ENCODE measurements at places on chromosomes 3 and 15.

GRCh38 chr3:13552857-13553652 is 4.1 kb downstream of the FBLN2 start:
- no peak for DNase-seq

DNA sequence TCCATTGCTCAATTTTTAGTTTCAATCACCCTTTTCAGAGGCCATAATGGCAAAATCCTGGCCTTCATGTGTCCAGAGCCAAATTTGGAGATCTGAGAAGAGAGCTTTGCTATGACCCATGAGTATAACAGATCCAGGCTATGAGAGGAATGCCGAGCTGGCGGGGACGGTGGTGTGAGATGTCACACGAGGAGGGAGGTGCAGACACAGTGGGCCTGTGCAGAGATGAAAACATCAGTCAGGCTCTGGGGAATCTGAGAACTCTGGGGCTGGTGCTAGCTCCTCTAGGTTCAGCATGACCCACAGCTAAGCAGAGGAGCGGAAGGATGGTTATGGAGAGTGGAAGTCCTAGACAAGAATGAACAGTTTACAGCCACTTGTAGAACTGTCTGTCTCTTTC is 398.3 kb upstream of the ATP10A start:
- DNase-seq = no peak

DNA sequence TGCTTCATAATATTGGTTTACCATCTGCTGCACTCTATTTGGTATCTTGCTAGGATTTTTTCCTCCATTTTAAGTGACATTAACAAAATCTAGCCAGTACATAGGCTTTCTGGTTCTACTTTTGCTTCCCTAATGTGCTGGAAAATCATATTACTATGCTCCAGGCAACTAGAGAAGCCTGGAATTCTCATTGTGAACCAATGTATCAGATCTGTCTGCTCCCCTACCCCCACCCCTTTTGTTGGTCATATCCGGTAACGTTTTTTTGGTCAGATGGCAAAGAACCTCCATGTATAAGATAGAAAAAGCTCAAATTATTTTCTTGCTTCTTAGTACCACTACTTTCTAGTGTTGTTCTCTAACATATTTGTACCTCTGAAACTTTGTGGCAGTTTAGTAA is 17.1 kb downstream of the MAP2K5 start:
- no peak for DNase-seq

- DNase-seq = no peak
Observed at GRCh38 chr15:59347915-59348314, 24.8 kb downstream of the MYO1E start.
